ENCODE measurements at places on chromosomes 6 and 20. TPM values are rescaled to one million over a fixed set of nuclear protein-coding genes. Genes with fewer than 3 reads are reported as not detected.

Gene CCDC170
- not detected for total RNA-seq

- DNase-seq, result peak; percentile 42
Measured at GRCh38 chr20:32482442-32483261, 102.5 kb downstream of the NOL4L start.

Gene FAM110A
- 3.8 TPM for total RNA-seq

GRCh38 chr6:72212686-72213085, 326.3 kb downstream of the RIMS1 start:
- no peak for DNase-seq

- DNase-seq, result no peak
Measured at GRCh38 chr6:56483929-56484328, 158.8 kb downstream of the DST start.
